H1 (cell line): ENCODE measurements at places on chromosomes 12 and 14. TPM values are rescaled to one million over a fixed set of nuclear protein-coding genes. Genes with fewer than 3 reads are reported as not detected.

RPGRIP1 gene
- 0.35 and 0.36 TPM in 2 replicates for polyA plus RNA-seq

MYF5 gene
- polyA plus RNA-seq: 0.09 TPM in 2 replicates

ANKRD33 gene
- polyA plus RNA-seq: 0.53 and 1.5 TPM in 2 replicates

DCTN2 gene
- 91.9 and 140 TPM in 2 replicates for polyA plus RNA-seq

PIANP gene
- polyA plus RNA-seq: 6.3 and 13.3 TPM in 2 replicates
